Activated B cell treated with CpG ODN at 0.5 μM for 24 hours (primary cell): ENCODE measurements at places on chromosomes 3 and 15.

DNA sequence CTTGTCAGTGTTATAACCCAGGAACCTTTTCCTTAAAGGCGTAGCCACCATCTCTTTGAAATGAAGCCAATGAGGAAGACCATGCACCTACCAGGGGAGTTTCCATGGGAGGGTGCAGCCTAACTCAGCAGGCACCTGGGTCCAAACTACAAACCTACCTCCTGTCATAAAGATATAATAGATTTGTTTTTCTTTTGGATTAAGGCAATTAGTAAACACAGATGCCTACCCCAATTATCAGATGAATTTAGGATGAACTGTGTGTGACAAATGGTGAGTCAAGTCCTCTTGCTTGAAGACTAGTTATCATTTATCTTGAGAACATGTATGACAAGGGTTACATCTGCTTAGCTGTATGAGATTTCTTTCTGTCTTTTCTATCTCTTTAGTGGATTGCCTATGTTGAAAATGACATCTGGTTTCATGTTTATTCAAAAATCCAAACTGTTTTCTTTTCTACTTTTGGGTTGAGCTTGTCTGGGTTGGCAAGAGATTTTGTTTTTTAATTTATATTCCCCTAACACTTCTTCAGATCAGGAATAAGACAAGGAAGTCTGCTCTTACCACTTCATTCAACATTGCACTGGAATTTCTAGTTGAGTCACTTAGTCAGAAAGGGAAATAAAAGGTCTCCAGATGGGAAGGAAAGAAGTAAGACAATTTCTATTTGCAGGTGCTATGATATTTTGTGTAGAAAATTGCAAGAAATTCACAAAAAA is 149.9 kb downstream of the NEK10 start:
- no peak for DNase-seq

GRCh38 chr15:77475898-77476297 is 55.2 kb downstream of the HMG20A start:
- no peak for DNase-seq

DNA sequence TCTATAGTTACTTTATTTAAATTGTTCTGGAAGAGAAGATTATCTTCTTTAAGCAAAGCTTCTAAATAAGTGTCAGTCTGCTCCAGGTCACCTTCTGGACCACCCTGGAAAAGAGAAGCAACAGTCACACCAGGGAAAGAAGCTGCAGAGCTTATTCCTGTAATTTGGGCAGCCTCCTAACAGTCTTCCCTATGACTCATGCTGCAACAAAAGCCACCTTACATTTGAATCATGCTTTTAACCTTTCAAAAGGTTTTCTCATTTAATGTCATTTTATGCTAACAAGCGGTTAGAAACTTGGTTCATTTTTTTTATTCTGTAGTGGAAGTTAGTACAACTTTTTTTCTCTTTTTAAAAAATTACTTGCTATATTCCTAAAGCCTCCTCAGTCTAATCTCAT is 5.3 kb upstream of the GUCA1C start:
- DNase-seq: no peak

DNA sequence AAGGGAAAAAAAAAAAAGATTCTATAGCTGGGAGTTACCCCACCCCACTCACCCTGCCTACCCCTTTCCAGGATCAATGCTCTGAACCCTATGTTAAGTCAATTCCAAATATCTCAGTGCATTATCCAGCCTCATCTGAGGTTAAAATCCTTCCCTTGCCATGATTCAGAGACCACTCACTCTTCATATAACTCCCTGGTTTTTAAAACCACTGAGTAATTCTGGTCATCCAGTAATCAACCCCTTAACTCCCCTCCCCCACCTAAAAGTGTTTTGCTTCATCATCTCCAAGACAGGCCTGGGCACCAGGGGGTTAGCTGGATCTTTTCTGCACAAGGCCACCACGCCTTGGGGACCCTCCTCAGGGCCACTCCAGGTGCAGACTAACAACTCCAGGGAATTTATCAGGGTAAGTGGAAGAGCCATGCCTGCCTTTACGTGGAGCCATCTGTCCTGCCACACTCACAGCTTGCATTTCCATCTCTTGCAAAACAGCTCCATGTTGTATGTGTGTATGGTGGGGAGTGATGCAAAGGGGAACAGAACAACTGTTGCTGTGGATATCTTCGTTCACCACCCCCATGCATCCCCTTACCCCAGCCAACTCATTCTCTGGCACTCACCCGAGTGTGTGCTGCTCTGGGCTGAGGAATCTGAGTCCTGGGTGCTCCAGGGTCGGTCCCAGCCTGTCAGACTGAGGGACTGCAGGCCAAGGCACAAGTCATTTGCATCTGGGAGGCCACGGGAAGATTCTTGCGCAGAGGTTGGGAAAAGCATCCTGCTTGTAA is 30.7 kb upstream of the RPS17 start:
- DNase-seq: no peak

DNA sequence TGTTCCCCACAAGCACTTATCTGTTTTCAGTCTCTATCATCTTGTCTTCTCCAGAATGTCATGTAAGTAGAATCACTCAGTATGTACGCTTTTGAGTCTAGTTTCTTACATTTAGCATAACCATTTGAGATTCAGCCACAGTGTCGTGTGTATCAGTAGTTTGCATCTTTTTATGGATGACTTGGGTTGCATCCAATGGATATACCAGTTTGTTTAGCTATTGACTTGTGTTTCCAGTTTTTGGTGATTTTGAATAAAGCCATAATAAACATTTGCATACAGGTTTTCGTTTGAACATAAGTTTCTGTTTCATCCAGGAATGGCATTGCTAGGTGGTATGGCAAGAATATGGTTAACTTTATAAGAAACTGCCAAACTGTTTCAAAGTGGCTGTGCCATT is 12.1 kb downstream of the GRIP2 start:
- no peak for DNase-seq

GRCh38 chr3:124345845-124346244 is 353.9 kb upstream of the ROPN1 start:
- no peak for DNase-seq

DNA sequence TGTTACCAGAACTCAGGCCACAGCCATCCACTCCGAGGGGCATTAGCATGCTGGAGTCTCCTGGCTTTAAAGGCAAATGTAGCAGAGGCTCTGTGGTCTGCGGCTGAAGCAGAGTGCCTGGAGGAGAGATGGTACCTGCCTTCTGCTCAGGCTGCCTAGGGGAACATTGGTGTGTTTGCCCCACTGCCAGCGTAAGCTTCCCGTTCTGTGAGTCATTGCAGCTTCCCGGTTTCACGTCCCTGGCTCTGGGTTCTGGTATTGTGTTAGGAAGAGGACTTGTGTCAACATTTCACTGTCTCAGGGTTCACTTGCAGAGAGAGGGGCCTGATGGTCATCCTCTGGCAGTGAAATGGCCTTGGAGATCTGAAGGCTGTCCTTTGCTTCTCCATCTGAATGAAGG is 1.8 kb downstream of the GASK1A start:
- DNase-seq: no peak

- DNase-seq: no peak
These were observed 54.0 kb downstream of the TASOR start for GRCh38 chr3:56629047-56629446.

GRCh38 chr3:55626279-55626665 is 139.2 kb upstream of the WNT5A start:
- no peak for DNase-seq

DNA sequence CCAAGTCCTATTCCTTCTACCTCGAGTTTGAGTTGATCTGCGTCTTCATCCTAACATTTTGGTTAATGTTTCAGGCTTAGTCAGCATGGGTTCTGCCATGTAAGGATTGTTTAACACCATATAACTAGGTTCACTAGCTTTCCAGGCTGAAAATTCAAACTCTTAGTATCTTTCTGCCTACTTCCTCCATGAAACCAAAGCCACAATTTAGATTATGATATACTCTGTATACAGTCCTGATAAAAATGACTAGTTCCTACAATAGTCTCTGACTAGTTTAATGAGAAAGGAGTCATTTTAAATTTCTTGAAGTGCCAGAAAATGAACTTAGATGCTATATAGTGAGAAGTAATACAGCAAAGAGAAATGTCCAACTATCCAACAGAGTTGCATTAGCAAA is 6.6 kb upstream of the BTLA start:
- no peak for DNase-seq

DNA sequence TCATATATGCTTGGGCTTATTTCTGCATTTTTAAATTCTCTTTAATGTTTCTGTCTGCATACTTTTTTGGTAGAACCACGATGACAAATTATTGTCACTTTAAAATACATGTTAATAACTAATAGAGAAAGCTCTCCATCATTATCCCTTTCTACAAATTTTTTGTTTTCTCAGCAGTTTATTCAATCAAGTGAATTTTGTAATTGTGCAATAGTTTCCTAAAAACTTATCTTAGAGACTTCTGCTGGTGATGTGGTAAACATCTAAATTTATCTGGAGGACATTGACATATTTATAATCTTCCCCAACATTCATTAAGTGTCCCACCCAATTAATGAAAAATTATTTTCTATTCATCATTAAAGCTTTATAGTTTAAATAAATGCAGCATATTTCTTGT is 215.3 kb downstream of the MEX3B start:
- no peak for DNase-seq

GRCh38 chr3:12349895-12350811 is 61.3 kb downstream of the PPARG start:
- no peak for DNase-seq

DNA sequence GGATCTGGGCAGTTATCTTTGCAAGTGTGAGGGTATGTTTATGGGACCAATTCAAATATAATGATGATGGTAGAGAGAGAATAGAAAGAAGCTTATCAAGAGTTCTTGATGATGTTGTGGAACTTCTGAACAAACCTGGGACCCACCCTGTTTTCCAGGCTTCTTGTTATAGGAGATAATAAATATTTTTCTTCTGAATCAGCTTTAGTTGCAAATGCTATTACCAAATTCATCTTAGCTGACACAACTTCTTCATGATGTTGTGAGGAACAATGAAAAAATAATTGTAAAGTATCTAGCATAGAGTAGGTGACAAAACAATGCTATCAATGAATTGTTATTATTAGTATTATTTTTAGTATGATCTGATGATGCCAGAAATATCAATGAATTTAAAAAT is 43.5 kb upstream of the PTX3 start:
- no peak for DNase-seq

- no peak for DNase-seq
These were observed 4.7 kb downstream of the INAFM2 start for GRCh38 chr15:40328176-40328575.

DNA sequence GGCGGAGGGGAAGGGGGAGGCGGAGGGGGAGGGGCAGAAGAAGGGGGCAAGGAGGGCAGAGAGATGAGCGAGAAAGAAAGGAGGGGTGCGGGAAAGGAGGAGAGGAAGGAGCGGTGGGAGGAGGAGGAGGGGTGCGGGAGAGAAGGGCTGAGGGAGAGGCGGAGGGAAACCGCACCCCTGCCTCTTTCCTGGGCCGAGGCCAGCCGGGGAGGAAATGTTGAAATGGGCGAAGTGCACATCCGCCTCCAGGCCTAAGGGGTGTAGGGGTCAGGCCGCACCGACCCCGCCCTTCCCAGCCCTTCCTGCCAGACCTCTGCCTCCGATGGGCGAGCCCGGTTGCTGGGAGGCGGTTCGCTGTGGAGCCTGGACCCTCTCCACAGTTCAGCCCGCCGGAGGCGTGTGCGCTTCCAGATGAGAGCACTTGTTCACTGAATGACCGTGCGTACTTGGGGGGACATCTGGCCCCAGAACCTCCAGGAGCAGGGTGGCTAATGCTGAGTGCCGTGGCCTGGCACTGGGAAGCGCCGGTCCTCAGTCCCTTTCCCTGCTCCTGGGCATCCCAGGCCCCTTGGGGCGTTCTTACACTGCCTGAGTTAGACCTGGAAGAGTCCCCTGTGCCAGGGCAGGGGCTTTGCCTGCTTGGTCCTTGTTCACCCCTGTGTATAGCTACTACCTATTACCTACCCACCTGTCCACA is 110.3 kb upstream of the KLF13 start:
- DNase-seq: peak; percentile 48

- DNase-seq: no peak
These were observed 146.8 kb downstream of the EPHB1 start for GRCh38 chr3:134941820-134942219.

DNA sequence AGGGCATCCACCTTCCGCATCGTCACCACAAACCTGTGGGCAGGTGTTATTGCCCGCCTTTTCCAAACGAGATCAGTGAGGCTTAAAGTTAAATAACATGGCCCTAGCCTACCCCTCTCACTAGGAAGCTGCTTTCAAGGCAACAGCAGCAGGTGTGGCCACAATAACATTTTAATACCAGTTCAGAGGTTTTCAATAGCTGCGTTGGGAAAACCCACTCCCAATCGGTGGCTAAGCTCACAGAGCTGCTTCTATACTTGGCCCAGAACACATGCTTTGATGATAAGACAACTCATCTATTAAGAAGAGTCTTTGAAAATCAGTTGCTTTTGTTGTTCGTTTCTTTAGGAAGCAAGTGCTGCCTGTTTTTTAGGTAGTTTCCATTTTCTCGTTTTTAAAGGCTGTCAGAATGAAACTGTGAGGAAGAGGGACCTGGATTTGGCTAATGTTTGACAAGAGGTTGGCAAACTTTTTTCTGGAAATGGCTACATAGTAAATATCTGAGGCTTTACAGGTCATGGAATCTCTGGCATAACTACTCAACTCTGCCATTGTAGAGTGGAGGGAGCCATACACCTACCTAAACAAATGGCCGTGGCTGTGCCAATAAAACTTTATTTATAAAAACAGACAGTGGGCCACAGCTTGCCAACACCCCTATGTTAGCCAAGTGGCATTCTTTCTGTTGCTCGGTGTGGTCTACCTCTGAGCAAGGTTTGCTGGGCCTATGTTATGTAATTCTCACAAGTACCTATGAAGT is 179.6 kb downstream of the FEZF2 start:
- no peak for DNase-seq

GRCh38 chr15:26438718-26439117 is 334.1 kb downstream of the GABRB3 start:
- no peak for DNase-seq

- DNase-seq: no peak
These were observed 6.4 kb upstream of the DNAAF4 start for GRCh38 chr15:55514414-55514850.

- DNase-seq: no peak
These were observed 239.0 kb downstream of the ERC2 start for GRCh38 chr3:56229311-56229710.

GRCh38 chr15:91113030-91113429 is 13.0 kb downstream of the SV2B start:
- DNase-seq: no peak

- no peak for DNase-seq
These were observed 41.3 kb upstream of the CORO2B start for GRCh38 chr15:68537506-68537905.

- no peak for DNase-seq
These were observed 40.6 kb upstream of the TNFAIP8L3 start for GRCh38 chr15:51135276-51135675.

DNA sequence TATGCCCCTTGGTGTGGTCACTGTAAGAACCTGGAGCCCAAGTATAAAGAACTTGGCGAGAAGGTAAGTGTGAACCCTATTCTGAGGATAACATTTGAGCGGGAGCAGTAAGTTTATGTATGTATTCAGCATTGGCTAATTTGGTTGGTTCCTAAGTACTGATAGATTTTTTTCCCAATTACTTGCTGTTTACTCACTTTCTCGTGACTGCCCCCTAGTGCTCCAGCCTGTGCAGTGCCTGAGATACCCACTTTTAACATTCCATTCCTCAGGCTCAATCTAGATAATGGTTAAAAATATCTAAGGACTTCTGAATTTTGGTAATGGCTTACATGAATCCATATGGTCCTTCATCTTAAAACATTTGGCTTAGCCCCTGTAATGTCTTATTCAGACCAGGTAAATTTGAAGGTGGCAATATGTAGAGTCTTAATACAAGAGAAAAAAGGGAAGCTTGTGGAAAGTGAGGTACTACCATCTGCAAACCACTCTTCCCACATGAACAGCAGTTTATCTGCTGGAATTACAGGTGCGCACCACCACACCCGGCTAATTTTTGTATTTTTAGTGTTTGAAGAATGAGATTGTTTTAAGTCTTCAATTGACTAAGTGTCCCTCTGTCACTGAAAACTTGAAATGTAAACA is 7.1 kb downstream of the ELL3 start:
- no peak for DNase-seq
